ENCODE measurements at places on chromosomes 16 and 17. TPM values are rescaled to one million over a fixed set of nuclear protein-coding genes. Genes with fewer than 3 reads are reported as not detected.

The YPEL2 gene
- 16.7 TPM for total RNA-seq

The XAF1 gene
- 43.0 TPM for total RNA-seq

The C16orf54 gene
- 3.2 TPM for total RNA-seq

The TMEM97 gene
- total RNA-seq = 2.5 TPM

The AATK gene
- total RNA-seq = 6.4 TPM

The PMP22 gene
- 246 TPM for total RNA-seq

The TMC5 gene
- not detected for total RNA-seq

The METTL22 gene
- total RNA-seq = 40.0 TPM

The CACNG3 gene
- not detected for total RNA-seq

The CACNA1G gene
- 4.9 TPM for total RNA-seq

The BEAN1 gene
- not detected for total RNA-seq

The TMEM92 gene
- total RNA-seq = 0.74 TPM

The MXRA7 gene
- 114 TPM for total RNA-seq

The MFAP4 gene
- total RNA-seq = 205 TPM

The IFI35 gene
- 15.2 TPM for total RNA-seq

The GINS2 gene
- total RNA-seq = 0.25 TPM

The OR1F1 gene
- total RNA-seq = not detected

The ARL5C gene
- not detected for total RNA-seq

The CD79B gene
- 3.9 TPM for total RNA-seq

Measured in vagina (tissue), 2 donors.